ENCODE measurements at places on chromosomes 16 and 17.

- no peak for DNase-seq
Observed at GRCh38 chr17:57530508-57530907, 214.6 kb downstream of the CCDC182 start.

DNA sequence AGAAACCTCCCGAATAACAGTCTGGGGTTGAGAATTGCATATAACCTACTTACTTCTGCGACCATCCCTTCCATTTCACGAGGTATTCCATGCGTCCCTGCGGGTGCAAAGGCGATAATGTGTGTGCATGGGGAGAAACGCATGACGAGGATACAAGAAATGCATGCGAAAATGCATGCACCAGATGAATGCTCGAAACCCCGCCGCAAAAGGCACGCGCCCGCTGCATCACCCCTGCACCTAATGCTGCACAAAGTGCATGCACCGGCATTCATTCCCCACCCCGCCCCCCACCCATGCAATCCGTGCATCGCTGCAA lies 474 bp downstream of the CBX8 start:
- no peak for DNase-seq

DNA sequence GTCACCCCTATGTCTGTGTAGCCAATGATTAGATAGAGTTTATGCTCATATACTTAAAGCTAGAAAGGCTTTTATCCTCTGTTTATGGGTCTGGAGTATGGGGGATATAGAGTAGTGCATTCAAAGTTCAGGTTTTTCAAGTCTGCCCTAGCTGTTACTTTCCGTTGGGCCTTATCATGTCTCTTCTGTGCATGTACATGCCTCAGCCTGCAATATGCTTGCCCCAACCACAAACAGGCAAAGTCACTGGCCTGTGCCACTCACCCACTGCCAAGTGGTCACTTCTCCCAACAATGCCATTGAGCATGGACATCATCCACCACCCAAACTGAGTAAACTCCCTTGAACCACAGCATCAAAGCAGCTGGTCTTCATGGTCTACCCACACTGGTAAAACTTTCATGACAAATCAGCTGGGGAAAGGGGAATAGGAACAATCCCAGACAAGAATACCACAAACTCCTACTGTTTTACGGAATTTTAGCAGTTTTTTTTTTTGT lies 70.3 kb upstream of the C17orf78 start:
- DNase-seq: no peak

DNA sequence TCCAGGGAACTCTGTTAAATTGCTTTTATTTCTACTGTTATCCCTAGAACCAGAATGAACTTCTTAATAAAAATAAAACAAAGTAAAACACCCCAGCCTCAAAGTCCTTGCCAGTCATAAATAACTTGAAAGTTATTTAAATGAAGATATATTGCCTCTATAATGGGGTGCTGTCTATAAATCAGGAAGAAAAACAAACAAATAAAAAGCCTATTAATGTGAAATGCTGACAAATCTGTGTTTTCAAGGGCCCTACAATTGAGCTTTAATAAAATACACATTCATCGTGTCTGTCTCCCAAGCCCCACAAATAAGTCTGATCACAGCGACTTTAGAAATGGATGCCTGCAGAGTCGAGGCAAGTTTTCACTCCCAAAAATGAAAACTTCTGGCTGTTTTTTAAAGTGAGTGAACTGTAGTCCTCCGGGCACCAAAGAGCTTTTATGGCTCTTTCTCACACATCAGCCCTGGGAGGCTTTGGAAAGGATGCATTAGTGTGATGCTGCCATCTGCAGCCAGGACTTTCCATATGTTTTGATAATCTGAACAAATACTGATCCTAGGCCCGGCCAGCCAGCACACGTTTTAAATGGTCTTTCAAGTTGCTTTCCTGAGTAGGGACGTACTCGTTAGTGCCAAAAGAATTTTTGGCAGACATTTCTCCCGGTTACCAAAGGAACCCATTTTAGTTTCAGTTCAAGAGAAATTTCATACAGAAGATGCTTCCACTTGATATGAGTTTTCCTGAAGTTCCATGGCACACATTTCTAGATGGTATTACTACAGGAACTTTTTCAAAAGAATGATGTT lies 16.3 kb downstream of the NACA2 start:
- DNase-seq: no peak

GRCh38 chr17:30093463-30094147 lies 23.0 kb upstream of the NSRP1 start:
- DNase-seq: peak; percentile 50

DNA sequence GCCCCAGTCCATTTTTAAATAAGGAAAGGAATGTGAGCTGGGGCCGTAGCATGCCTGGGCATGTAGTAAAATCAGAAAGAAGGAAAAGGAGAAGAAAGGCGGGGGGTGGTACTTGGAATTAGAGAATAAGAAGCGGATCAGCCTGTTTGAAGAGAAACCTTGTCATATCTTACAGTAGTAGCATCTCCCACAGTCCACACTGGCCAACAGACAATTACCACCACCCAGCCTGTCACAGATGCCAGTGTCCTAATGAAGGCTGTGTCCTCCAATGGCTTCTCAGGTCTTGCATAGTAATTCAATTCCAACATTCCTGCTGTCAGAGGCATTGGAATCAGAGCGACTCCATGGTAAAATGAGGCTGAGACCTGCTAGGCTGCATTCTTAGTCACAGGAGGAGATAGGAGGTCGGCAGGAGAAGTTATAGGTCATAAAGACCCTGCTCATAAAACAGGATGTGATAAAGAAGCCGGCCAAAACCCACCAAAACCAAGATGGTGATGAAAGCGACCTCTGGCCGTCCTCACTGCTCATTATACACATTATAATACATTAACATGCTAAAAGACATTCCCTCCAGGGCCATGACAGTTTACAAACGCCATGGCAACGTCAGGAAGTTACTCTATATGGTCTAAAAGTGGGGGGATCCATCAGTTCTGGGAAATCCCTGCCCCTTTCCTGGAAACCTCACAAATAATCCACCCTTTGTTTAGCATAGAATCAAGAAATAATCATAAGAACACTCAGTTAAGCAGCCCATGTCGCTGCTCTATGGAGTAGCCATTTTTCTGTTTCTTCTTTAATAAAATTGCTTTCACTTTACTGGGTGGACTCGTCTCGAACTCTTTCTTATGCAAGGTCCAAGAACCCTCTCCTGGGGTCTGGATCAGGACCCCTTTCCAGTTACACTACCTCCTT lies 9.6 kb upstream of the AKAP10 start:
- no peak for DNase-seq

DNA sequence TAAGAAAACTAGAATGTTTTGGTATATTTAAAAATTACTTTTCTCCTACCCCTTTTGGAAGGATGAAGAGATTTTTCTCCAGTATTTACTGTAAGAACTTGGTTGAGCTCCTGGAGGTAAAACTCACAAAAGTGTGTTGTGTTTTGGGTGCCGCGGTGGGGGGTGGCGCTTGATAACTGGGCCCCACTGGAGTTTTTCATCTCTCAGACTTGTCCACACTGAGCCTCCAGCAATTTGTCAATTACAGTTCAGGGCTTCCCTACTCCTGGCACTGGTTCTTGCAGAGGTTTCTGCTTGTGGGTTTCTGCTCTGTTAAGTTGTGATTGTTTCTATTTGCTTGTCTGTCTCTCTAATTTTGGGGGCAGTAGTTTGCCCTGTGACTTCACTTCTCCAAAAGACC lies 40.0 kb downstream of the WIPI1 start:
- no peak for DNase-seq

DNA sequence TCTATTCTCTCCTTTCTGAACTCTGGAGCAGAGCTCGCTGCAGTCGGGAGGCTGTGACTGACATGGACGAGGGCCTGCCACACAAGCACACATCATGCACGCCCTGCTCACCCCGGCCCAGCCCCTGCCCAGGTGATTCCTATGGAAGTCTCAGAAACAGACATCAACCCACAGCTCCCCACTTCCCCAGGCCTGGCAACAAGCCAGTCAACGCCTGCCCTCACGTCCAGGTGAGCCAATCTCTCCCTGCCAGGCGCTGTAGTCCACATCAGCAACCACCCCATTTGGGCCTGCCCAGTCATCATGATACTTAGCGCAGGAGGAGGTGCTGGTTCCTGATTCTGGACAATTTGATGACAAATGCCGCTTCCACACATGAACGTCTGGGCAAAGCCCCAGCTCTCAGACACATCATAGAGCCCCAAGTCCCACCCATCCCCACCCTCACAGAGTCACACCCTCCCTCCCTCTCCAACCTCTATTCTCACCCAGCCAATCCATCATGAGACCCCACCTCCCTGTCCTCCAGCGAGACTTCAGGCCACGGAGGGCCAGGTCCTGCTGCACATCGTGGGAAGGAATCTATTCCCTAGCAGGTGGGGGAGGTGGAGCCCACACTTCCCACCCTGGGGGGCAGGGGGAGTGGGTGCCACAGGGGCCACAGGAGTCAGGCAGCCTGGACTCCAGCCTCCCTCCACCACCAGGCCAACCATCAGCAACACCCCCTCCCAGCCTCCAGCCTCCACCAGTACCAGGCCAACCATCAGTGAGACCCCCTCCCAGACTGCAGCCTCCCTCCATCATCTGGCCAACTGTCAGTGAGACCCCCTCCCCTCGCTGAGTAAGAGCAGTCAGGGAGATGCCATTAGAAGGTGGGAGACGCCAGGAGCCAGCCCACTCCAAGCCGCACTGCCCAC lies 33.7 kb upstream of the GSG1L start:
- DNase-seq: no peak

DNA sequence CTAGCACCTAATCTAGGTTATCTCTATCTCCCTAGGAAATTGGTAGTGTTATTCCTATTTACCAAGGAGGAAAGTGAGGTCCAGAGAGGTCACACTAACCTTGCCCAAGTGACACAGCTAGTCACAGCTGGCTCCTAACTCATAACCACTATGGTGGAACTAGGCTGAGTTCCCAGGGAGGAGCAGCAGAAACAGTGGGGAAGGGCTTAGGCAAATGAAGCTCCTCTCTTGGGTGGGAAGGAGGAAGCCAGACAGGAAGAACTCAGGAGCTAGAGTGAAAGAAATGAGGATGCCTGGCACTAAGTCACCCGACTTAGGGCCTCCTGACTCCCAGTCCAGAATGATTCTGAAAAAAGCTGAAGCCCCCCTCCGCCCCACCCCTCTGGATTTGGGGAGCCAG lies 34.5 kb downstream of the PSME3IP1 start:
- no peak for DNase-seq

DNA sequence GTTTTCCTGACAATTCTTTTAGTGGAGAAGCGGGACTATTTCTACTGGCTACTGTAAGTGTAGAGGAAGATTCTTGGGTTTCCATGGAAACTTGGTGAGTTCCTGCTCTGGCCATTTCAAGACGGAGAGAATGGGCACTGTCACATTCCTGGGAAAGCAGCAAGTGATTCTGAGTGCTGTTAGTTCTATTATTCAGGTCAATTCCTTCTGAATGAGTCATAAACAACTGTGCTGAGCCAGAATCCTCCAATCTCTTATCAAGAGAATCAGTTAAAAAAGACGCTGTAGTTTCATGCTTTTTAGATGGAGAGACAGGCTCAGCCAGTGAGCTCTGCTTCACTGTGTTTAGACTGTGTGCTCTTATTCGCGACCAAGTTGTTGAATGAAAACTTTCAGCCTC lies 19.6 kb downstream of the AKAP10 start:
- DNase-seq: no peak

DNA sequence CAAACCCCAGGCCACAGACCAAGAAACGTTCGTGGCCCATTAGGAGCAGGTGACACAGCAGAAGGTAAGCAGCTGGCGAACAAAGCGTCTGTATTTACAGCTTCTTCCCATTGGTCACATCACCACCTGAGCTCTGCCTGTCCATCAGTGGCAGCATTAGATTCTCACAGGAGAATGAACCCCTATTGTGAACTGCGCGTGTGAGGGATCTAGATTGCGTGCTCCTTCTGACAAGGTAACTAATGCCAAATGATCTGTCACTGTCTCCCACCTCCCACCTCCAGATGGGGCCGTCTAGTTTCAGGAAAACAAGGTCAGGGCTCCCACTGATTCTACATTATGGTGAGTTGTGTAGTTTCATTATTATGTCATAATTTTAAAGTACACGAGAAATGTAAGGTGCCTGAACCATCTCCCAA lies 186.3 kb downstream of the CPPED1 start:
- no peak for DNase-seq

DNA sequence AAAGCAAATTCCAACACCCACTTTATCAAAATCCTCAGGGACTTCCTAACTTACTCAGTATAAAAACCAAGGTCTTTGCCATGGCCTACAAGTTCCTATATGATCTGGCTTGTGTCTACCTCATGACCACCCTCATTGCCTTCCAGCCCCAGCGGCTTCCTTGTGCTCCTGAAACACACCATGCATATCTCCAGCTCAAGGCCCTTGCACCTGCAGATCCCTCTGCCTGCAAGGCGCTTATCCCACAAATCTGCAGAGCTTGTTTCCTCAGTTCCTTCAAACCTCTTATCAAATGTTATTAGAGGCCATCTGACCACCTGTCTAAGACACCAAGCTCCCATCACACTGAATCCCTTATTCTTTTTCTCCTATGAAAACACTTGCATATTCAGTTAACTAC lies 2.6 kb downstream of the BBS2 start:
- no peak for DNase-seq
